ENCODE measurements at places on chromosomes 1 and 21.
A peak's percentile ranks its signal among the peaks of the same experiment; 100 is the strongest.

GRCh38 chr21:44477712-44478111, 22.4 kb downstream of the LRRC3 start:
- DNase-seq: no peak

DNA sequence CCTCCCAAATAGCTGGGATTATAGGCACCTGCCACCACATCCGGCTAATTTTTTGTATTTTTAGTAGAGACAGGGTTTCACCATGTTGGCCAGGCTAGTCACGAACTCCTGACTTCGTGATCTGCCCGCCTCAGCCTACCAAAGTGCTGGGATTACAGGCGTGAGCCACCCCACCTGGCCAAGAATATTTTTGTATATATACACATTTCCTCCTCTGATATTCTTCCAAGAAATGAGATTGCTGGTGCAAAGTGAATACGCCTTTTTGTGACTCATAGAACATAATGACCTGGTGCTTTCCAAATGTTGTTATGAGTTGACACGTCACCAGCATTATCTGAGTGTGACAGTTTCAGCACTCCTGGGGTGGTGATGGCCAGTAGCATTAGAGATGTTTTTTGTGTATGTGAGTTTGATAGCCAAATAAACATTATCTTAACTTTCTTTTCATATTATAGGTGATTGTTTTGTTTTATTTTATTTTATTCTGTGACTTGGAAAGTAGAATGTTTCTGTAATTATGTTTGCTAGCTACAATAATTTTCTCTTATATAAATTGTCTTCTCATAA, 54.9 kb downstream of the KCNK1 start:
- no peak for DNase-seq

- DNase-seq: no peak
Measured at GRCh38 chr1:91948501-91949355, 473 bp upstream of the BRDT start.

DNA sequence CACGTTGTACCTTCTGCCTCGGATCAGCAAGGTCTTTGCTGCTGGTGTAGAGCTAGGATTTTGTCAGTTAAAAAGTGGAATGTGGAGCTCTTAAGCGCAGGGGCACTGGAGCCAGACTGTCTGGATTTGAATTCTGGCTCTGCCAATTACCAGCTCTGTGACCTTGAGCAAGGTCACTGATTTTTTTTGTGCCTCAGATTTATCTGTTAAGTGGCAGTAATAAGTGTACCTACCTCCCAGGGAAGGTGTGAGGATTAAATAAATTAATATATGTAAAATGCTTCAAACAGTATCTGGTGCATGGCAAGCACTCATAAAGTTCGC, 40.3 kb downstream of the UBE2U start:
- DNase-seq: no peak

DNA sequence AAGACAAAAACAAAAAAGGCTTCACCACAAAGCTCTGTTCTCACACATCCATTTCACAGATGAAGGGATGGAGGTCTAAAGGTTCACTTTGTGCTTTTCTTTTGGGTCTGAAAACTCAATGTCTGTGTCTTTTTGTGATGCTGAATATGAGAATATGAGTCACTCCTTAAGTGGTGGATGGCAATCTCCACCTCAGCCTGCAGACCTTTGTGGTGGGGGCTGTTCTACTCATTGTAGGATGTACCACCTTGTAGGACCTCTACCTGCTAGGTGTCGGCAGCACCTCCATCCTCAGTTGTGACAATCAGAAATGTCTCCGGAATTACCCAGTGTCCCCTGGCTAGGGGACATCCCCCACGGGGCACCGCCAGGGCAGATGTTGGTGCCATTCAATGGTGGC, 42.8 kb downstream of the UBASH3A start:
- no peak for DNase-seq

- DNase-seq: peak; percentile 89
Measured at GRCh38 chr1:111961016-111961415, 28.5 kb downstream of the KCND3 start.

- DNase-seq: peak; percentile 21
Measured at GRCh38 chr1:147897029-147897752, 5.4 kb upstream of the GJA8 start.

GRCh38 chr1:41613689-41614574, 129.4 kb upstream of the EDN2 start:
- peak; percentile 70 for DNase-seq

DNA sequence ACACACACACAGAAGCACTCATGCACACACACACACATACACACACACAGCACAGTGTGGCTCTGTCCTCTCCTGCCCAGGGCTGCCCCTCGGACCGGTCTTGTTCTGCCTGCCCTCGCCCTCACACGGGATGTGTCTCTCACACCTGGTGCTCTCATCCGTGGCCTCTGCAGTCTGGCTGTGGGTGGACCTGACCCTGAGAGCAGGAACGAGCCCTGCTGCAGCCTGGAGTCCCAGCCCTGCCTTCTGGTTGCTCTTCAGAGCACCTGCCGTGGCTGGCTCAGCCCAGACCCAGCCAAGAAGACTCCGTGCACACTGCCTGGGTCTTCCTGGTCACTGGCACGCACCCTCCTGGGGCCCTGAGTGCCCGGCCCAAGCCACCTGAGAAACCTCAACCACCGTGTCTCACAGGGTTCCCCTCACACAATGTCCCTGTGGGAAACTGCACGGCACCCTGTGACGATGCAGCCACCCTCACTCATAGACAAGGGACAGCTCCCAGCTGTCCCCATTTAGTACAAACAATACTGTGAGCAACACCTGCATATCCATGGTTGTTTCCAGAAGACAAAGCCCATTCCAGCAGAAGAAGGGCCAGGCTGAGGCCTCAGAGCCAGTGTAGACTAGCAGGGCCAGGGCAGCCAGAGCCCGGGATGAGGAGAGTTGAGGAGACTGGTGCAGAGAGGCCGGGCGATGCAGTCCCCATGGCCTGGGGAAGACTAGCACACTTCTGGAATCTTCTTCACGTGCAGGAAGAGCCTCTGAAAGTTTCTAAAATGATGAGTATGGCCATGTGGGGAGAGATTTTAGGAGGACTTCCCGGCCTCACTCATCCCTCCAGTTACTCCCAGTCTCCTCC, 234.0 kb downstream of the NPHP4 start:
- DNase-seq: no peak

DNA sequence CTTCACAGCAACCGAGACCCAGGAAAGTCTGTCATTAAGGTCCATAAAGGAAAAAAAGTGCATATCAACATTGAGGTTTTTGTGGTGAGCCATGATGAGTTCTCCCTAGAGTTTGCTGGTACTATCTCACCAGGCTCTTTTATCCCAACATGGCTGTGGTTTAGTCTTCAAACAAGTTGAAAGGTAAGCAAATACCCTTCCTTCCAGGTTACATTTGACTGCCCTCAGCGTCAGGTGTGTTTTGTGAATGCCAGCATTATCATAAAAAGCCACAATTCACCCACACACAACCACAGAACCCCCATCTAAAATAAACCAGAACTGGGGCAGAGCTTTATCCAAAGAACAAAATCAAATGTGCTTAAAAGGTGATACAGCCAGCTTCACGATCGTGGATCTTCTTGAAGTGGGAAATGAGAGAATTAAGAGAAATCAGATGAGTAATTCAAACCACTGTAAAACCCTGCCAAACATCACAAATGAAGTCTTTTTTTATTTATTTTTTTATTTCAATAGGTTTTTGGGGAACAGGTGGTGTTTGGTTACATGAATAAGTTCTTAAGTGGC, 64.7 kb downstream of the SETD4 start:
- DNase-seq: no peak

Data from cerebellar cortex (tissue), 1 donor.